Activated CD4-positive, alpha-beta T cell treated with anti-CD3 and anti-CD28 coated beads for 24 hours (primary cell): ENCODE measurements at places on chromosomes 6 and 20.

DNA sequence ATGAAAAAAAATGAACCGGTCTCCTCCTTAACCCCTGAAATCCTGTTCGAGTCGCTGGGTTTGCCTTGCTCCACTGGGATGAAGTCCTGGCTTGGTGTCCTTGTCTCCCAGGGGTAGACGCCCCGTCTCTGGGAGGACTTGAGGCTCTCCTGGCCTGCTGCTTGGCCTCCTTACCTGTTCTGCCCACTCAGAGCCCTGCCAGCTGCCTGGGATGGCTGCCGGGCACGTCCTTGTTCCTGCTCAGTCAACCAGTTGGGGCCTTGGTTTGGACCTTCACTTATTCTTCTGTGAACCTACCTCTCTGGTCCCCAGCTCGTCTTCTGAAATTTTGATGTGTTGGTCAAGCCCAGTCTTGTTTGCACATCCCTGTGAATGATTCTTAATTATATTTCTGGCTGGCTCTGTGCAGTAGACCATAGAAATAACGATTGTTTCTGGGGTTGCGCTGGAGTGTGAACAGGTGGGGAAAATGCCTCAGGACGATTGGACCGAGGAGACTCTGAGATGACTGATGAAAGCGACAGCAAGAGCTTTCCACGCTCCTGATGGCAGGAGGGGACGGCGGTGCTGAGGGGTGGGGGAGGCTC is 126.5 kb upstream of the ESR1 start:
- no peak for DNase-seq

- no peak for DNase-seq
Observed at GRCh38 chr6:161166677-161167076, 107.2 kb downstream of the AGPAT4 start.

DNA sequence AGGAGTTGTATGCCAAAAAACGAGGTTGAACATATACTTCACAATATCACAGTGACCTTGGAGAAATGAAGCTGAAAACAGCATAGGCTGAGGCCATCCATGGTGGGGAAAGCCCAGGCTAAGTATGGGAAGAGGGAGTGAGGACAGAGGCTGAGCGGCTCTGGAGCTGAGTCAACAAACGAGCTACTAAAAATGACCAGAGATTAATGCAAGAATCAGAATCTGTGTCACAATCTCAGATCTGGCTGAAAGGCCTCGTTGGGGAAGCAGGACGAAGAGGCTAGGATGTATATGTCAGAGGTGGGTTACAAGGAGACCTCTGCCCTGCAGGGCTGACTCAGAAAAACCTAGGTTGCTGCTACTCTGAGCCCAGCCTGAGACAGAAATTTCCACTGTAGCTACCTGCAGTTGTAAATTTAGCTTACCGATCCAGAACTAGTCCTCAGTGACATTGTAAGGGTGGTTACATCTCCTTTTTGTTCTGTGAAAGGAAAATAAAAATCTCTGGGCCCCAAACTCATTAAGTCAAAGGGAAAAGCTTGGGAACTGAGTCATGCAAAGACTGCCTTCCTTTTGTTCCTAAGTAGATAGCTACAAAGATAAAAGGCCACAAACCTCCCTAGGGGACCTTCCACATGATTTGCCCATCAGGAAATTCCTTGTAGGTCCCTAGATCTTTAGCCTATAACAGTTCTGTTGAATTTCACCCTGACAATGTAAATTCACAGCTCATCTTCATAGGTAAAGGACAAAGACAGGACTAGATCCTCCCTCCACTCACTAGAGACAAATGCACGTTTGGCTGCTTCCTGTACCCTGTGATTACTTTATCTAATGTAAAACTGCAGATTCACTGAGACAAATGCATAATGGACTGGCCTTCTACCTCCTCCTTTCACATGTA is 8.5 kb upstream of the TUBB2A start:
- no peak for DNase-seq

DNA sequence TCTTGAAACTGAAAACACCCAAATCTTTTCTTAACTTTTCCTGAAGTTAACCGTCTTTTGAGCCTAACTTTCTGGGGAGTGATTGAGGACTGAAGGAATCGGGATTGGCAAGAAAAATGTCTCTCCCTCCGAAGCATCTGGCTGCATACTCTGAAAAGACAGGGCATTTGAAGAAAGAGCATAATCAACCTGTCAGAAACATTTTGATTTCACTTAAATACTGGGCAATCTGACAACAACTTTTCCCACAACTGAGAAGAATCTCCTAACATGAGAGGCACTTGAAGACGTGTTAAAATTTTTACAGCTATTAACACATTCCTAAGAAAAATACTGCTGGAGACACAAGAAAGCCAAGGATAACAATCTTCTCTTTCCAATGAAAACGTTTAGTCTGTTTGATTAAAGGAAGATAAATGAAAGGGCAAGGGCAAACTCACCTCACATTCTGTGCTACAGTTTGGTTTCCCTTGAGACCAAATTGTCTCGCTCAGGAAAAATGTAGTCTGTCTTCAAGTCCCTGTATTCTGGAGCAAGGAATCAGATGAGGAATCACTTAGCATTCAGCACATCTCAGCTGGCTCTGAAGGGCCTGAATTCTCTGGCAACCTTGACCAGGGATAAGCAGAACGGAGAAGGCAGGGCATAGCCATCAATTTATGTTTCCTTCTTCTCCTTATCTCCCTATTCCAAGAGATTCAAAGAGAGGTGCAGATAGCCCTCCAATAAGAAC is 76.1 kb downstream of the TBX18 start:
- no peak for DNase-seq

DNA sequence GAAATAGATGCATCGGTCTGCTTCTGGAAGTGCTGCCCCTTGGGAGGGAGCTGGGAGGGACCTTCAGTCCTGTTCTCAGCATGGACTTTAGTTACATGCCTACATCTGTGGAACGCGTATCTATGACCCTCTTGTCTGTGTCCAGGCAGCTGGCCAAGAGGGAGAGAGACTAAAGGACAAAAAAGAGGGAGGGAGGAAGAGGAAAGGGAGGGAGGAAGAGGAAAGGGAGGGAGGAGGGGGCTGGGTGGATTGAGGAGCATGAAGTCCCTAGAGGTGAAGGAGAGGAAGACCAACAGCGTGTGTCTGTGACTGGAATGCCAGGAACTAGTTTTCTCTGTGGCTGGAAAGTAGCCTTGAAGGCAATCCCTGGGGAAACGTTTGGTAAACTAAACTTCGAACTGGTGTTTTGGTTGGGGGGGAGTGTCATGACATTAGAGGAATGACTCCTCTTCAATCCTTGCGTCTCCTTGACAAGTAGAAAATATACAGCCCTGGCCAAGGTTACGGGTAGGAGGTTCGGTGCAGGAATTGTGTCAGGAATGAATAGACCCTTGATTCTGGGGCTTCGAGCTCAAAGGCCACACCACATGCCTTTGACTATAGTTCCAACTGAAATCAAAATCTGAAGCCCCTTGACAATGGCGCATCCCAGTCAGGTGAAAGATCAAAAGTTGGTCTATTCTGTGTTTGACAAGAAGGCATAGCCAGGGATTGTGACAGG is 52.0 kb upstream of the PLEKHG1 start:
- no peak for DNase-seq

DNA sequence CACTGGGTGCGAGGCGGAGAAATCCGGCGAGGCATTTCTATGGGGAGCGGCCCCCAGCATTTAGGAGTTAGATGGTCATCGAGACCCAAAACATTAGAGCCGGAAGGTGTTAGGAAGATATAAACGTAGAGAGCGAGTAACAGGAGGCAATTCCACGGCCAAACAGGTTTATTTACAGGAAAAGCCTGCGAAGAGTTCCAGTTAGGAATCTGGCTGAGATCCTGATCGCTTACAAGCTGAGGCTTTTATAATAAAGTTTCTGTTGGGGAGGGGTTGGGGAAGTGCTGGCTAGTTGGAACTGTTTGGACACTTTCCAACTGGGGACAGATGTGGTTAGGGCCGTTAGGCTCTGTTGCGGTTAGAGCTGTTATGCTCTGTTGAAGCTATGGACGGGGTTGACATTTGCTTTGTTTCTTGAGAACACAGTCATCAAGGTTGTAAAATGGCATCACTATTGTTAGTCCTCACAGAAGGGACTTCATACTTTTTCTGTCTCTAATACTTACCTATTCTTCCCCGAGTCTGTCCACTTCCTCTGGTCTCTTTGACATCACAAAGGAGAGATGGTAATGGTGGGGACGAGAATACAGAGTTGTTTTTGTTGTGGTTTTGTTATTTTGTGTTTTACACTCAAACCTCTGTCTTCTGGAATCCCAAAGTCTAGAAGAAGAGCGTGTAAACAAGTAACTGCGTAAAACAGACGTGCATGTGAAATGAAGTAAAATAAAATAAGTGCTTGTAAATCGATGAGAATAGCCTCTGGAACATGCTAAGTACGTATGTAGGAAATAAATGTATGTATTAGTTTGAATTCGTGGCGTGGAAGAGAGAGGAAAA is 554 bp upstream of the ZSCAN31 start:
- DNase-seq = no peak

GRCh38 chr6:28696167-28696566 is 170.5 kb downstream of the GPX5 start:
- DNase-seq = no peak

DNA sequence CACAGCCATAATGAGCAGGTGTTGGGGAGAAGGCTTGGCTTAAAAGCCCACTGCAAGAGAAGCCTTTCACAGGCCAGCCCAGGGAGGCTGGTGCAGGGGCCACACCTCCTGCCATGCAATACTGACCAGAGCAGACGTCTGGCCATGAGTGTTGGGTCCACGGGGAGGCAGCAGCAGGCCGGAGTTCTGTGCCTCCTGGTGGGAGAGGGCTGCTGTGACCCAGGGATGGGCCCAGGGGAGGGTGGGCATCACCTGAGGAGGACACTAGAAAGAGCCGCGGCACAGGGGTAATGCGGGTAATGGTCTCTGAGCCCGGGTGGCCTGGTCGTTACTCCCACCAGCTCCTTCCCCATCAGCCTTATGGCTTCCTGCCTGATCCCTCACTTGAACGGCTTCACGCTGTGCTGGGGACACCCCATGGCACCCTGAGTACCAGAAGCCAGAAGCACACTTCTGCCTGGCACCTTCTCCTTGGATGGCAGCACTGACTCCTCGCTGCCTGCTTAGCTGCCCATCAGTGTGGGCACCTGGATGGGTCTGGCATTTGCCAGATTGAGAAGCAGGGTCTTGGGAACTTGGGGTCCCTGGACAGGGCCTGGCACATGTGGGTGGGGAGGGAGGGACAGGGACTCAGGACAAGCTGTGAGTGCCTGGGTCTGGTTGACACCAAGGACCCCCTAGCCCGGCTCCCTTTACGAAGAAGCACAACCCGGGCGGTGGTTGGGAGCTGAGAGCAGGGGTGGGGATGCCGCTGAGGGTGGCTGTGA is 108.8 kb downstream of the ASXL1 start:
- no peak for DNase-seq
